ENCODE measurements at places on chromosomes 12 and 14.
A peak's percentile ranks its signal among the peaks of the same experiment; 100 is the strongest.

- no peak for DNase-seq
Observed at GRCh38 chr12:132503618-132504204, 13.8 kb downstream of the FBRSL1 start.

DNA sequence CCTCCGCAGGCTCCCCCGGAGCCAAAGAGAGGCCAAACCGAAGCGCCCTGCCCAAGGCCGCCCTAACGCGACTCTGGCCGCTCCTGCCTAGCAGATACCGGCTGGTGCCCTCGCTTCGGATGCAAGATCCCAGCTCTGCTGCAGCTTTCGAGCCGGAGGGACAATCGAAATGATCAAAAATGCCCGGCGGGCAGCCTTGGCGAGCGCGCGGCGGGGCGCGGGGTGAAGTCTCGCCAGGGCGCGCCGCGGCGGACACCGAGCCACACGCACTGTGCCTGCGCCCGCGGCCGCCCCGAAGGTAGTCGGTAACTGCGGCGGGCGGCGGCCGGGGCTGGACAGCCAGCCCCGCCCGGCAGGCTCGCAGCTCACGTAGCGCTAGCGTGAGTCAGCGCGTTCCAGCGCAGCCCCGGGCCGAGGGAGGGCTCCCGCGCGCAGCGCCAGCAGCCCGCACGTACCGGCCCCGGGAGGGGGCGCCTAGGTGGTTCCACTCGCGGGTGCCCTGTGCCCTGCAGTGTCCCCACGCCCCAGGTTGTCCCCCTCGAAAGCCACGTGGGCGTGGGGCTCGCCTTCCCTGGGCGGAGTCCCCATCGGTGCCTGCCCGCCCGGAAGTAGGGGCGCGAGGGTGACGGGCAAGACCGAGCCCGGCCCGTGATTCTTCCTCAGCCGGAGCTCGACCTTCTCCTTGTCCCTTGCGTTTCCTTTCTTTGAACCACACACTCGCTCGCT lies 109.2 kb upstream of the EGLN3 start:
- peak; percentile 61 for DNase-seq

DNA sequence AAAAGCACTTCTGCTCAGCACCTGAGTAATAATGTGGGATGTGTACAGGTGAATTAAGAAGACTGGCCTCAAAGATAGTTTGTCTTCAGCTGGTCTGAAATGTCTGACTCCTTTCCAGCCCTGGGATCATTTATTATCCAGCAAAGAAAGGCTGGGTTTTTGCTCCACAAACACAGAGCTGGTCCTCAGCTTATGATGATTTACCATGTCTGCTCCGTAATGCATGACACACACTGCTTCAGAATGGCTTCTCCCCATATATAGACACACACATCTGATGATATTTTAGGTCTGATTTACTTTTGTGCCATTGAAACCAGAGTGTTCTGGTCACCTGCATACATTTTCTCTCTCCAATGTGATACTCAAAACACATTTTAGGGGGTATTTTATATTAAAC lies 225.0 kb downstream of the SLC25A21 start:
- no peak for DNase-seq

GRCh38 chr12:131725503-131725902 lies 14.6 kb downstream of the SFSWAP start:
- no peak for DNase-seq

DNA sequence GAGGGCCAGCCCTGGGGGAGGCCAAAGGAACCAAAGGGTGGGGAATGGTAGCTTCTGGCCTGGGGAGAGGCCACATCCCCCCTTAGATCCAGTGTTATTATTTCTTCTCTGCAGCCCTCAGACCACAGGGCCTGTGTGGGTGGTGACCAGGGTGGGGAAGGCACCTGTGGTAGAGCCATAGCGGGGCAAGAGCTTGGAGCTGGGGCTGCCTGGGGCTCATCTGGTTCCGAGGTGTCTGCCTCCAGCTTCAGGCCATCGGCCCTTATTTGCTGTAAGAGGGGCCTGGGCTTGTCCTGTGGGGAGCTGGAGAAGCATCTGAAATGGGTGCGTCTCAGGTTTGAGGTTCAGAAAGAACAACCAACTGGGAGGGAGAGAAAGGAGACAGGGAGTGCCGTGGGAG lies 2.1 kb upstream of the B3GNT4 start:
- DNase-seq = no peak

- DNase-seq = no peak
Observed at GRCh38 chr14:105021656-105022275, 883 bp upstream of the CDCA4 start.

All from activated CD4-positive, alpha-beta T cell treated with anti-CD3 and anti-CD28 coated beads for 4 hours (primary cell).